ENCODE measurements at places on chromosomes 3 and 15. TPM values are rescaled to one million over a fixed set of nuclear protein-coding genes. Genes with fewer than 3 reads are reported as not detected.

DNA sequence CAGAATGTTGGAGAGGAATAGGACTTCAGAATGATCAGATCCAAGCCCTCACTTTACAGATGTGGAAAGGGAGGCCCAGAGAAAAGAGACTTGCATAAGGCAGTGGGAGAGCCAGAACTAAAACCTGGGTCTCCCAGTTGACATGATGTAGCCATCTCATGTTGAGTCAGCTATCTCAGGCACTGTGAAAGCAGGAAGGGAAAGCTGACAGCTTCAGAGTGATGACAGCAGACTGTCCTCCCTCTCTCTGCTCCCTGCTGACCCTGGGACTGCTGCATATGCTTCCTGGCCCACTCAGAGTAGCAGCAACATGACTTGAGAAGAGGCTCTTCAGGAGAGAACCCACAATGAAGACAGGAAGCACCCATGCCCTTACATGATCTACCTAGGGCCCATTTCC lies 14.7 kb downstream of the FHIT start:
- no peak for DNase-seq

Gene ZNF621
- 24.8 TPM for polyA plus RNA-seq

DNA sequence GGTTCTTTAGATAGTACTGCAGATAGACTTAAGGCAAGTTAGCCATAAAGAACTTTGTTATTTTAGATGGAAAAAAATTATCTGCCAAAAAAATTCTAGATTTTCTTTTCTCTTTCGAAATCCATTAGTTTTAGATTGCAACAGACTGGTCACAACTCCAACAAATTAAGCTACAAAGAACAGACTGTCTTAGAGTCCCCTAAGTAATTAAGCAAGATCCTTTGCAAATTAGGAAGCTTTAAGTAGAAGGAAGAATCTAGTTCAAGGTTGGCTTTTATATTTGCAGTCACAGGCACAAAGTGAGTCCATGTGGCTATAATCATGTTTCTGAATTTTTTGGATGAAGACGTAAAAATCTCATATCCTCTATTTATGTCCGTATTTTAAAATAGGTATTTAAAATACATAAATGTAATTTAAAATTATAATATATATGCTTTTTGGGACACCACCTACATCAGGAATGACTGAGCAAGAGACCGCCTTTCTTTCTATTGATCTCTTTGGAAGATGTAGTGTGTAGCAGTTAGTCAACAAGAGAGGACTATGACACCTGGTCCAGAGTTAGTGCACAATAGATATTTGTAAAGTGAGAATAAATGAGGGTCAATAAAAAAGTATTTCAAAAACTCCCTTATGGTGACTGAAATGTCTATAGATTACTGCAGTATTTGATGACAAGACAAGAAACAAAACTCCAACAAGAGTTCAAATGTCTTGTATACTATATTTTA lies 34.4 kb downstream of the TMEM45A start:
- DNase-seq = no peak

- DNase-seq = no peak
Measured at GRCh38 chr15:99424978-99425656, 140.7 kb upstream of the MEF2A start.

- DNase-seq = no peak
Measured at GRCh38 chr3:133899311-133899710, 3.6 kb upstream of the RAB6B start.

DNA sequence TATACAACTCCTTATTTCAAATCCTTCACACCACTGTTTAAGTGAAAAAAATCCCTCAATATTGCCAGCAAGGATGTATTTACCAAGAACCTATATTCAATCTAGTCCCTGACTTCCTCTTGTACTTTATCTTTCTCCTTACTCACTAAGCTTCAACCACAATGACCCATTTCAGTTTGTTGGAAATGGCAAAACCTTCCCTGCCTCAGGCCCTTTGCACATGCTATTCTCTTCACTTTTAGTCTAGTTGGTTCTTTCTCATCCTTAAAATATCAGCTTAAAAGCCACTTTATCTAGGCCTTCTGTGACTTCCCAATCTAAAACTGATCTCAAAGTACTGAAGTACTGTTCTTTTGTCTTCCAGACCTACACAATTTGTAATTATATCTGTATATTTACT lies 81.3 kb upstream of the ACTC1 start:
- DNase-seq = no peak

Gene CLRN1
- not detected for polyA plus RNA-seq

DNA sequence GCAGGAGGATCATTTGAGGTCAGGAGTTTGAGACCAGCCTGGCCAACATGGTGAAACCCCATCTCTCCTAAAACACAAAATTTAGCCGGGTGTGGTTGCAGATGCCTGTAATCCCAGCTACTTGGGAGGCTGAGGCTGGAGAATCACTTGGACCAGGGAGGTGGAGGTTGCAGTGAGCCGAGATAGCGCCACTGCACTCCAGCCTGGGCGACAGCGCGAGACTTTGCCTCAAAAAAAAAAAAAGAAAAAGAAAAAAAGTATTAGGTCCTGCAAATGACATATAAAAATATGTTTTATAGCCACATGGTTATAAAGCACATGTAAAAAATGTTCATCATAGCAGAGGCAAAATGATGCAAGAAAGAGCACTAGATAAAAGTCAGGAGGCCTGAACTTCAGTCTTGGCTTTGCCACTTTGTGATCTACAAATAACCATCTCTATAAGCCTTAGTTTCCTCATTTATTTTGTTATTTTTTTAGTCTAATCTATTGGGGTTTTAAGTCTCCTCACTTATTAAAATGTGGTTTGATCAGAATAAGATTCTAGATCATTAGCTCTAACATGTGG lies 4.9 kb downstream of the SLC12A6 start:
- no peak for DNase-seq

Gene RFTN1
- polyA plus RNA-seq = 33.6 TPM

Gene LTK
- polyA plus RNA-seq = 1.4 TPM

Gene BCL6
- 7.9 TPM for polyA plus RNA-seq

Gene DNAH12
- polyA plus RNA-seq = 1.1 TPM

- no peak for DNase-seq
Measured at GRCh38 chr3:12193485-12194165, 34.9 kb upstream of the TIMP4 start.

Gene PSTPIP1
- 0.60 TPM for polyA plus RNA-seq

DNA sequence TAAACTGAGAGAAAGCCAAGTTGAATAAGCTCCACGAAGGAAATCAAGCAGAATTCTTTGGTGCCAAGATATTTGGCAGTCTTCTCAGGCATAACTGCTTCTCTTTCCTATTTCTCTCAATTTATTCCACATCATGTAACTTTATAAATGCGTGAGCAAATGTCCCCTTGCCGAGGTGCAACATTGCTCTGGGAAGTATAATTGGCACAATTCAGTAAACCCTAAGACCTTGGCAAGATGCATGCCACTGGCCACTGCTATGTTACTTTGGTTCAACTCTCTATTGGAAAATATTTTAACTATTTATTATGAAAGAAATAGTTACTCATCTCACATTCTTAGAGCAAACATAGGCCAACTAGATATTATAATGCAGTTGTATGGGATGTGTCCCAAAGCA lies 170.2 kb downstream of the SUCNR1 start:
- no peak for DNase-seq

Gene MYRIP
- 2.5 TPM for polyA plus RNA-seq

GRCh38 chr3:113783980-113784379 lies 37.1 kb downstream of the ATP6V1A start:
- DNase-seq = no peak

DNA sequence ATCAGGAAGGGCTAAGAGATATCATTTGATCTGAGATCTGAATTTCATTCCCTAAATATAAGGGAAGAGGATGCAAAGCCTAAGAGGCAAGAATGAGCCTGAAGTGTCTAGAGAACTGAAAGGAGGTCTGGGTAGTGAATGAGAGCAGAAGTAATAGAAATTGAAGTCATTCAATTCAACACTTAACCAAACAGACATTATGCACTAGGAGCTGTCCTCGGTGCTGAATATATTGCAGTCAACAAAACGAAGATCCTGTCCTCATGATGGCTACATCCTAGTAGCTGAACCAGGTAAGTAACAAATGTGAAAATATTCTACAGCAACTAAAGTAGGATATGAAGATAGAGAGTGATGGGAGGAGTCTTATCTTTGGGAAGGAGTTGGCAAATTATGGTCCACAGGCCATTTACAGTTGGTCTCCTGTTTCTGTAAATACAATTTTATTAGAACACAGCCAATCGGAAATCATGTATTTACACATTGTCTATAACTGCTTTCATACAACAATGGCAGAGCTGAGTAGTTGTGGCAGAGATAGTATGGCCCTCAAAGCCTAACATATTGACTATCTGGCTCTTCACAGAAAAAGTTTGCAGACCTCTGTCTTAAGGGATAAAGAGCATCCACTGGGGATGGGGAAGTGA lies 192.9 kb upstream of the CADPS start:
- peak; percentile 41 for DNase-seq

- no peak for DNase-seq
Measured at GRCh38 chr3:12409684-12410596, 74.3 kb upstream of the TSEN2 start.

GRCh38 chr3:158452334-158452733 lies 118.7 kb upstream of the MLF1 start:
- DNase-seq = no peak

GRCh38 chr3:141442446-141442845 lies 44.4 kb upstream of the RASA2 start:
- no peak for DNase-seq
